ENCODE measurements at places on chromosomes 2 and 18. TPM values are rescaled to one million over a fixed set of nuclear protein-coding genes. Genes with fewer than 3 reads are reported as not detected.
A peak's percentile ranks its signal among the peaks of the same experiment; 100 is the strongest.

TFCP2L1 gene
- total RNA-seq, result not detected

CD8B2 gene
- total RNA-seq, result not detected

GRCh38 chr2:121173112-121173511 is 111.9 kb downstream of the TFCP2L1 start:
- DNase-seq, result no peak

GRCh38 chr2:231713730-231714638 is 5.7 kb downstream of the PTMA start:
- peak; percentile 89 for DNase-seq

GRCh38 chr2:150931451-150931850 is 330.2 kb downstream of the RBM43 start:
- DNase-seq, result no peak

DNA sequence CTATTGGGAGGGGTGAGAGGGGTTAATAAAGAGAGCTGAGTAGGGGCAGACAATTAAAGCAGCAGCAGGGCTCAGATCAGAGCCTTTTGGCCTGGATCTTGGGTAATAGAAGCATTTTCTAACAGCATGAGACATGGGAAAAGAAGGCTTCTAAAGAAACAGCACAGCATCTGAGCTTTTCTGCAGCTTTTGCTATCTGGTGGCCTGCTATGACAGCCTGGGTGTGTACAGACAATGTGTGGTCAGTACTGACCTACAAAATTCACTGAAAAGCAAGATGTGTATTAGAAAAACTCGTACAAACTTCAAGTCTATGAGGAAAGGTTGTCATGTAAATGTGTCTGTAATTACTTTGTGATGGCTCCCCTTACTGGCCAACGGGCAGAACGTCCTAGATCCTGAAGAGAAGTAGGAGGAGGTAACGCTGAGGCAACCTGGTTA is 95.6 kb downstream of the GALNT3 start:
- DNase-seq, result peak; percentile 69

ONECUT2 gene
- total RNA-seq, result not detected

DNA sequence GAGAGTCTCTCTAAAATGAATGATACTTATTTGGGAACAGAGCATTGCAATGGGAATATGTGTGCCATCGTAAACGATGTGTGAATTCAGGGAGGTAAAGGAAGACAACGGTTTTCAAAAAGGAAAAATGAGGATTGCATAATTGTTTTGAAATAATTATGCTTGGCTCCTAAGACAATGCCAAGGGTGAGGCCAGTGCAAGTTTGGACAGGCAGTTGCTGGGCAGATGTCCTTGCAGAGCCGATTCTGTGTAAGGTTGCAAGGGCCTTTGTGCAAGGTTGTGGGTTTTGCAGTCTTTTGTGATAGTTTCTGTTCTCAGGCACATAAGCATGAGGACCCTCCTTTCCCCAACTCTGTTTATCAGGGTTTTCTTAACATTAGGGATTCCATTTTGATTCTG is 70.0 kb upstream of the ZNF236 start:
- no peak for DNase-seq

- no peak for DNase-seq
Measured at GRCh38 chr2:67455219-67456142, 58.3 kb downstream of the ETAA1 start.

CD302 gene
- 13.9 TPM for total RNA-seq

DNA sequence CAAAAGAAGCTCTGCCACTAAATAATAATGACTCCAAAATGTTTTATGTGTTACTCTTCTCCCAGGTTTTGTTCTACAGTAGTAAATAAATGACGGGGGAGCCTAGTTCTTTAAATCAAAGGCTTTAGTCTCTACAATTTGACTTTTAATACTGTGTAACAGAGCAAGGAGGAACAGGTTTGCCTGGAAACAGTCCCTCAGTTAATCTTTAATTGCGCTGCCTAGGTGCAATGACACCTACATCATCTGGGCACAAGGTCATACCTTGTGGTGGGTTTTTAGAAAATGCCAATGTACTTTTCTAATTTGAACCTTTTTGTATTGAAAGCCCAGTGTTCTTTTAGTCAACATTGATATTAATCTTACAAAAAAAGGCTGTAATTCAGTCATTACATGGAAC is 287.3 kb upstream of the SETBP1 start:
- no peak for DNase-seq

NEU2 gene
- not detected for total RNA-seq

GRCh38 chr2:154484338-154485099 is 214.0 kb upstream of the KCNJ3 start:
- no peak for DNase-seq

DNA sequence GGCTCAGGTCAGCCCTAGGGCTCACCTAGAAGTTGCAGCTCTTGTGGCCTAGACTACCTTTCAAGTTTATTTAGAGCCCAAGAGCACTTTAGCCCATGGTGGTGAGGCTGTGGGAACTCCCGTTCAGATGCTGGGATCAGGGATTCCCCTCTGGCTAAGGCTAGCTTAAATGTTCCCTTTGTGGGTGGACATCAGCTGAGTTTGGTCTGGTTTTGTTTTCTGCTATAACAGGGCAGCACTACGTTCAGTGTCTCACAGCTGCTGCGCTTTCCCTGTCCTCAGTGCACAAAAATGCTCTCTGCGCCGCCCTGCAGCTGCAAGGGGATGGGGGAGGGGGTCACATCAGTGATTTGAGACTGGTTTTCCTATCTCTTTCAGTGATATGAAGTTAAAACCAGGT is 170.5 kb upstream of the KCNJ3 start:
- DNase-seq, result no peak

Measured in GM23248 (cell line).